ENCODE measurements at places on chromosomes 3 and 15.
A peak's percentile ranks its signal among the peaks of the same experiment; 100 is the strongest.

DNA sequence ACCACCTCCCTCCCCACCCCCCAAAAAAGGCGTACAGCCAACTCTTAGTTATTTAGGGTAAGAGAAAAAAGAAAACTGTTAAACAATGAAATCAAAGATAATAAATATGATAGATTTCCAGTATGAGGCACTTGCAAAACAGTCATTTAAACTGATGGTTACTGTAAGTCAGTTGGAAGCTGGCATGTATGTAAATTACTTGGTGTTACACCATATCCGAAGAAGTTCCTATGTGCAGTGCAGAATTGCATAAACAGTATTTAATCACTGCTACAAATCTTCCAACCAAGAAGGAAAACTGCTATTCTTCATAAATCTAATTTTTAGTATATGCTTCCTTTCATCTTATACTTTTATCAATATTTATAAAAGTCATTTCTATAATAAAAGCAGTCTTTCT is 62.0 kb downstream of the LEO1 start:
- no peak for DNase-seq

GRCh38 chr3:157079676-157080369 is 80.1 kb downstream of the CCNL1 start:
- no peak for DNase-seq

GRCh38 chr3:23496165-23496564 is 293.0 kb downstream of the UBE2E2 start:
- DNase-seq: no peak

- DNase-seq: no peak
Measured at GRCh38 chr15:81030301-81030750, 29.6 kb downstream of the TLNRD1 start.

DNA sequence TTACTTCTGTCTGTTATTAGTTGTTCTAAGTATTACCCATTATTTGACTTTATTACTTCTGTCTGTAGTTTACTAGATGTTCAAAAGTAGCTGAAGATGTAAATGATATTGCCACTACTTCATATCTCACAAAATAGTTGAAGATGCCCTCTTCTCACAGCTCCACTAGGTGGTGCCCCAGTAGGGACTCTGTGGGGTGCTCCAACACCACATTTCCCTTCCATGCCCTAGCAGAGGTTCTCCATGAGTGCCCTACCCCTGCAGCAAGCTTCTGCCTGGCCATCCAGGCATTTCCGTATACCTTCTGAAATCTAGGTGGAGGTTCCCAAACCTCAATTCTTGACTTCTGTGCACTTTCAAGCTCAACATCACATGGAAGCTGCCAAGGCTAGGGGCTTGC is 80.8 kb downstream of the KCNH8 start:
- DNase-seq: no peak

GRCh38 chr3:185789891-185790830 is 34.7 kb downstream of the IGF2BP2 start:
- no peak for DNase-seq

DNA sequence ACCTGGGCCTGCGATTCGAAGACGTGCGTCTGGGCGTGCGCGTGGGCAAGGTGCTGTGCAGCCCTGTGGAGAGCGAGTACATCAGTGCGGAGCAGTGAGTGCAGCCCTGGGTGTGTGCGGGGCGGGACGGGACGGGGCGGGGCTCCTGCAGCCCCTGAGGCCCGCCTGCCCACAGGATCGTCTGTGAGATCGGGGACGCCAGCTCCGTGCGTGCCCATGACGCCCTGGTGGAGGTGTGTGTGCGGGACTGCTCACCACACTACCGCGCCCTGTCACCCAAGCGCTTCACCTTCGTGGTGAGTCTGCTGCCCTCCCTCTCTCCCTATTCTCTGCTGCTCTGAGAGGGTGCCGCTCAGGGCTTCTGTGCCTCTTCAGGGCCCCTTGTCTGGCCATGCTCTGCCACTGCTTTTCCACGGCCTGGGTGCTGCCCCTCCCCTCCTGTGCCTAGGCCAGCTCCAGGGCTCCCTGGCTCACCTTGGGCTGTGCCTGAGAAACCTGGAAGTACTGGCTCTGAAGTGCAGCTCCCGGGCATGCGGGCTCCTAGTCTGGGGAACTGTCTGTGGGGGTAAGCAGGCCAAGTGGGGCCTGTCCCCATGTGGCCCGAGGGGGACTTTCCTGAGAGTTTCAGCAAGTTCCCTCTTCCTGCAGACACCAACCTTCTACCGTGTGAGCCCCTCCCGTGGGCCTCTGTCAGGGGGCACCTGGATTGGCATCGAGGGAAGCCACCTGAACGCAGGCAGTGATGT is 31.8 kb downstream of the PLXNA1 start:
- no peak for DNase-seq

DNA sequence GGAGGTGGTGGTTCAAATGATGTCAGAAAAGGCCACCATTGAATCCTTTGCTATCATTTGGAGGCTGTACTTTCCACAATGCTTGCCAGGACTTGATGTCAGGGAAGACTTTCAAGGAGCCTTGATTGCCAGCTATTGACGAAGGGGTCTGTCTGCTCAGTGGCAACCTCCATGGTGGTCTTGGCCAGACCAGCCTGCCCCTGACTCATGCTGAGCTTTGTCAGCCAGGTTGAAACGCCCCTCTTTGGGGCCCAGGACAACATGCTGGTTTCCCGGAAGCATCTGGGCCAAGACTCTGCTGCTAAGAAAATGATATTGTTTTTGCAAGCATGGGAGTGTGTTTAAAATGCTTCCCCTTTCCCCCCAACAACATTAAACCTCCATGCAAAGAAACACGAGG is 26.7 kb downstream of the CGNL1 start:
- no peak for DNase-seq

DNA sequence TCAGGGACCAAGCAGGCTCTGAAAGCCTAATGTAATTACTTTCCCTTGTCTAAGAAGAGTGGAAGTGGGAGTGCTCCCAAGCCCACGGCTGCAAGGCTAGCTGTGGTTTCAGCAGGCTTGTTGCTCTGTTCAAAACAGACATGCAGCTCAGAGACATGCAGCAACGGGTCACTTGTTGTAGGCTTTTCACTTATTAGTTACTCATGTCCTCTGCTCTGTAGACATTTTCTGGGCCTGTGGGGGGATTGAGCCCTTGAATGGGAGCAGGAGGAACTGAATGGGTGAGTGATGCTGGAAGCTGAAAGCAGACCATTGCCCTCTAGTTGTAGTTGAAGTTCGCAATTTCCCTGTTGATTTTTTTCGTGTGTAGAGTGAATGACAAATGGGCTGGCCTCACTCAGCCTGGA is 261.9 kb upstream of the NR2E3 start:
- no peak for DNase-seq

- DNase-seq: no peak
Measured at GRCh38 chr3:11563865-11564185, 79.9 kb downstream of the VGLL4 start.

- DNase-seq: no peak
Measured at GRCh38 chr15:78216276-78217104, 17.9 kb downstream of the ACSBG1 start.

DNA sequence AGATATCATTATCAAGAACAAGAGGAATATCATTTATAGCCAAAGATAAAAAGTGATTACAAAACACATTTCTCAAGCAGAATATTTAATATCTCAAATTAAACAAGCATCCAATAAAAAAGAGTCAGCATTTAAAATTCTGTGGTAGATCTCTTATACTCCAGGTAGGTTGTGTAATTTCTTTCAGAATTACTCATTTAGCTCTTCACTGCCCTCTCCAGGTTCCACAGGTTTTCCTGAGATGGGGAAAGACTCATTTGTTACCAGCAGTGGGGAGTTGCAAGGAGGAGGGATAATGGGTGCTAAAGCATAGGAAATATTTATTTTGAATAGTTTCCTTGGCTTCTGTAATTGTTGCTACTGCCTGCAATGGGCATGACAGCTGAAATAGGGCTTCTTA is 83.1 kb upstream of the RASGRP1 start:
- DNase-seq: no peak

- DNase-seq: no peak
Measured at GRCh38 chr15:39102431-39102830, 478.4 kb upstream of the THBS1 start.

DNA sequence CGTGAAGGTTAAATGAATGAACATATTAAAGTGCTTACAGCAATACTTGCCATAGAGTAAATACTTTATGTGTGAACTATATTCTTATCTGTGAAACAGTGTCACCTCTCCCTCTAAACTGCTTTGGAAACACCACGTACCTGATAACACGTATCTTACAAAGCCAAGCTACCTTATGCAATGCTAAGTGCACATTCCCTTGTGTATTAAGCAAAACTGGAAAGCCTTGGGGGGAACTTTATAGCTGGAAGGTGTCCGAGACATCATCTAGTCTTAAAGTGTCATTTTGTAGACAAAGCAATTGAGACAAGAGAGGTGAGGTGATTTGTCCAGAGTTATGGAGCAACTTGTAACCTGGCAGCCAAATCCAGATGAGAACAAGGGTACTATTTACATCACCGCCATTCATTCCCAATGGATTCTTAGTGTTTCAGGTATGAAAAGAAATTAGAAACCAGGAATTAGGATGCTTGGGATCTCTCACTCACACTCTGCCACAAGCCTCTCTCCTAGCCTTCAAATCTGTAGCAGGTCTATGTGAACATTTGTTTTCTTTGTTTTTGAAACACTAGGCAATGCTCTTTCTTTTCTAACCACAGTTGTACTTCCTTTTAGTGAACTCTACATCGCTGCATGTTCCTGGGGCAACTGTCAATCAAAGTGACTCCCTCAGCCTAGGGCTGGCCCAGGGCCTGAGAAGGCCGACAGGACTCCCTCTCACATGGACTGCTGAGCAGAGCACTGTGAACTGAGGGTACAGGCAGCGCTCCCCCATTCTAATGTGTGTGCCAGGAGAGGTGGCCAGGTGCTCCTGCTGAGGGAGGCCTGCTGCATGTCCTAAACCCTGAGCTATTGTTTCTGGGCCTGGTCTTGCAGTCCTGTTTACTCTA is 13.9 kb upstream of the MGLL start:
- DNase-seq: no peak

GRCh38 chr3:82556113-82556512 is 794.7 kb upstream of the GBE1 start:
- DNase-seq: no peak

DNA sequence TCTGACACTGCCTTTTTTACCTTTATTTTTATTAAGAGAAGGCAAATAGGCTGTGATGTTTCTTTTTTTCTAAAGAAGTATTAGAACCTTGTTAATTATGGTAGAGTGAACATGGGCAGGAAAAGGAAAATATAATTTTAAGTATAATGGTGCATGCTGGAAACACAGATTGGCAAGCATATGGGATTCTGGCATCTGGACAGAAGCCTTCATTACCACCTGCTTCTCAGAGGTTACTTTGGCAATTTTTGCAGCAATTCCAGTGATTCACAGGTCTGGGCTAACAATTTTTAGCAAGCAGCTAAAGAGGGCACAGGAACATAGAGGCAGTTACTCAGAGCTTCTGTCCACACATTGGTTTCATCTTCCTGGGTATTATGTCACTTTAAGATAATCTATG is 258.3 kb downstream of the DIPK2A start:
- DNase-seq: no peak

GRCh38 chr3:11642431-11643191 is 1.1 kb downstream of the VGLL4 start:
- DNase-seq: peak; percentile 79

DNA sequence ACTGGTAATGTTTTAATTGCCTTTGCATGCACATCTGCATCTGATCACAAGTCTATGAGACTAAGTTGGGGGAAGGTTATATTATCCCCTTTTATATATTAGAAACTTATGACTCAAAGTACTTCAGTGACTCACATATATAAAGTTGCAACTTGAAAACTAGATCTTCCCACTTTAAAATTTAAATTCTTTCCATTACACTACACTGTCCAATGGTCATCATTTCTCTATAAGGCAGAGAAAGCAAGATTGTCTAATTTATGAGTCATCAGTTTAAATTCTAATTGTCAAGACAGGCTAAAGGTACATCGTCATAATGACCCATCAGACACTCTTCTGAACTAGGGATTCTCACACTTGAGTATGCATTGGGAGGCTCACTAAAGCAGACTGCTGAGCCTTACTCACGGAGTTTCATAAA is 37.9 kb downstream of the CPA3 start:
- DNase-seq: no peak

DNA sequence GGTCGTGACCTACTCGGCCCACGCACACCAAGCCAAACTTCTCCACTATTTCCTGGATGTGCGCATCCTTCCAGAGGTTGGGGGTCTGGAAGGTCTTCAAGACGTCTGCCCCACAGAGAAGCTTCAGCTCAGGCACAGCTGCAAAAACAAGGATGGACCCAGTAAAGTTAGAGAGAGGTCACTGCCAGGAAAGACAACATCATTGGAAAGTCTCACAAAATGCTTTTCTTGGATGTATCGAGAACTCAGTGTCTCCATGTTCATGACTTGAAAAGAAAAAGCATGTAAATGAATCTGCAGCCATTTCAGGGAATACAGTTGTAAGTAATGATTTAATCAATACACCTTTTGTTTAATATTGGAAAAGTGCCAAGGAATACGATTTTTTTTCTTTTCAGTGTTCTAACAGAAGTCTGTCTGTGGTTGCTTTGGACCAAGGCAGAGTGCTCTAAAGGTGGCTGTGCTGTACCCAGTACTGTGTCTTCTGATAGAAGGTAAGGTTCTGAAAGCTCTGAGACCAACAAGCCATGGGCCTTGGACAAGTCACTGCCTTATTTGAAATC is 21.8 kb upstream of the RBP1 start:
- DNase-seq: no peak

DNA sequence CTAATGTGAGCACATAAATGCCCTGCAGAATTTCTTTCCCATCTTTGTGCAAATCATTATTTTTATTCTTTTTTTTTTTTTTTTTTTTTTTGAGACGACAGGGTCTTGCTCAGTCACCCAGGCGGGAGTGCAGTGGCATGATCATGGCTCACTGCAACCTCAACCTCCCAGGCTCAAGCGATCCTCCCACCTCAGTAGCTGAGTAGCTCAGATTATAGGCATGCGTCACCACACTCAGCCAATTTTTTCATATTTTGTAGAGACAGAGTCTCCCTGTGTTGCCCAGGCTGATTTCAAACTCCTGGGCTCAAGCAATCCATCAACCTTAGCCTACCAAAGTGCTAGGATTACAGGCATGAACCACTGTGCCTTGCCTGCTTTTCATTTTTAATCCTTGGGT is 22.9 kb downstream of the DAG1 start:
- no peak for DNase-seq

DNA sequence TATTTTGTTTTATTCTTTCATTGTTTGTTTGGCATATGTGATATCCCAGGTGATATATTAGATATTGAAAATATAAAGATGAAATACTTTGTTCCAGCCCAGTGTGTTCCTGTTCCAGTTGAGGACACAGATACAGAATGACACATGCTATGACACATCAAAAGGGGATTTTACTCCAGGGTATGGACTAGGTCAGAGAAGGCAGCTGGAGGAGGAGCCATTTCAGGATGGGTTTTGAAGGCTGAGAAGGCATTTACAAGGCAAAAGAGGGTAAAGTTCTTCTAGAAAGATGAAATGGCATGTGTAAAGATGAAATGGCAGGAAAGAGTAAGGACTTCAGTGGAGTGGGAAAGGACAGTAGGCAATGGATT is 163.8 kb downstream of the ZIC1 start:
- no peak for DNase-seq

Data from SK-N-DZ (cell line).